Diencephalon (tissue), 1 donor: ENCODE measurements at places on chromosomes 2 and 18. TPM values are rescaled to one million over a fixed set of nuclear protein-coding genes. Genes with fewer than 3 reads are reported as not detected.

ANKRD30BL gene
- 21.7 TPM for total RNA-seq

MAPK4 gene
- total RNA-seq, result 33.2 TPM

MALL gene
- total RNA-seq, result 2.5 TPM

CD8B gene
- 1.8 TPM for total RNA-seq

ADD2 gene
- total RNA-seq, result 236 TPM

TMEM200C gene
- 10.6 TPM for total RNA-seq

RGPD3 gene
- 1.2 TPM for total RNA-seq

SYT4 gene
- 357 TPM for total RNA-seq

RFTN2 gene
- 52.6 TPM for total RNA-seq
